Naive B cell (primary cell): ENCODE measurements at places on chromosomes 3 and 15.

DNA sequence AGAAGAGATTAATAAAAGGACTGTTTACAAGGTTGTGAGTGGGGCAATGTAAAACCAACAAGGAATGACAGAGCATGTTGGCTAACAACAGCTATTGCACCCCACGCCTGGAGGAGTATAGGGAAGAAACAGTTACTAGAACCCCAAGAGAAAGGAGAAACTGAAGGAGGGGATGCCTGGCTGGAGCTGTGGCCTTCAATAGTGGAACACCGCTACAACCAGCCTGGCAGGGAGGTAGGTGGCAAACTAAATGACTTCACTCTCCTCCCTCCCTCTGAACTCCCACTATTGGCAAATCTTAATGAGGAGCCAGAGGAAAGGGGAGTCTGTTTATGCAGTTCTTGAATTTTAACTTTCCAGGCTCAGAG, 7.2 kb upstream of the CD47 start:
- H3K27ac ChIP-seq = peak overlapping the region; percentile 70
- no peaks in the 10 kb centered on the region for H3K36me3 ChIP-seq
- H3K27me3 ChIP-seq = no peaks in the 10 kb centered on the region
- peaks cover 57% of the 10 kb centered on the region for H3K4me1 ChIP-seq

GRCh38 chr3:100068826-100069225, 45.5 kb downstream of the FILIP1L start:
- peak; percentile 73 for DNase-seq
- peak overlapping the region; percentile 6 for H3K4me3 ChIP-seq
- H3K27me3 ChIP-seq = no peaks in the 10 kb centered on the region
- H3K4me1 ChIP-seq = peaks cover 44% of the 10 kb centered on the region
- peak overlapping the region; percentile 71 for H3K27ac ChIP-seq
- H3K36me3 ChIP-seq = no peaks in the 10 kb centered on the region

DNA sequence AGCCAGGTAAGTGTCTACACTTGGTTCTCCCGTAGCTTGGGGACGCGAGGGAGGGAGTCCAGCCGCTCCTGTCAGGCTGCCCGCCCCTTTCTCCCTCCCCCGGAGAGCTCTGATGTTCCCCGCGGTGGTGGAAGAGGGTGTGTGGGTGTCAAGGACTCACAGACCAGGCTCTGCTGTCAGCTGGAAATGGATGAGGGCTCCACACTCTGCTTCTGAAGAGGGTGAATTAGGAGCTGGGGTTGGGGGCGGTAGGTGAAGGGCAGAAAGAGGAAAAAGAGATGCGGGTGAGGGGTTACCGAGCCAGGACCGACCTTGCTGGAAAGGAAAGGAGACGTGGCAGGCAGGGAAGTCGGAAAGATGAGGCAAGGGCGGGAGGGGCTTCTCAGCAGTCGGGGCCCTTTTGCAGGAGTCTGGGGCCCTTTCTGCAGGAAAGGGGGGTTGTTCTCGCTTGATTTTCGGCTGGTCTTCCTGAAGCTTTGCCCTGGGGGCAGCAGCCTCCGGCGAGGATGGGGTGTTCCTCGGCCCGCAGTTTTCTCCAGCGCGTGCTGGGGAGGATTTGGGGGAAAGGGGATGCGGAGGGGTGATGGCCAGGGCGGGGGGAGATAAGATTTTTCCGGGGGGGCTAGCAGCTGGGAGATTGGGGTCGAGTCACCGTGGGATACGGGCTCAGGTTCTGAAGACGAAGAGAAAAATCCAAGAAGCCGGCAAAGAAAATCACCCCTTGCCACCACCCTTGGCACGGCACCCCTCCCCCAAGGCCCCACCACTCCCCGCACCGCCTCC, 602 bp upstream of the BAHD1 start:
- no peaks in the 10 kb centered on the region for H3K36me3 ChIP-seq
- peak overlapping the region; percentile 90 for H3K4me3 ChIP-seq
- peaks cover 65% of the 10 kb centered on the region for H3K4me1 ChIP-seq
- peak overlapping the region; percentile 74 for H3K27ac ChIP-seq

- no peak overlapping the region for H3K27ac ChIP-seq
- H3K4me3 ChIP-seq = no peak overlapping the region
Observed at GRCh38 chr3:140078940-140079339, 144.0 kb downstream of the CLSTN2 start.

GRCh38 chr3:38255627-38256026, 10.0 kb upstream of the SLC22A13 start:
- H3K27me3 ChIP-seq = no peaks in the 10 kb centered on the region
- no peak overlapping the region for H3K4me3 ChIP-seq
- no peak for DNase-seq
- H3K4me1 ChIP-seq = no peaks in the 10 kb centered on the region
- no peak overlapping the region for H3K27ac ChIP-seq

GRCh38 chr3:123290962-123291361, 89.2 kb downstream of the SEC22A start:
- no peak overlapping the region for H3K27ac ChIP-seq
- no peak for DNase-seq
- H3K4me3 ChIP-seq = no peak overlapping the region
- H3K27me3 ChIP-seq = peaks cover 32% of the 10 kb centered on the region

DNA sequence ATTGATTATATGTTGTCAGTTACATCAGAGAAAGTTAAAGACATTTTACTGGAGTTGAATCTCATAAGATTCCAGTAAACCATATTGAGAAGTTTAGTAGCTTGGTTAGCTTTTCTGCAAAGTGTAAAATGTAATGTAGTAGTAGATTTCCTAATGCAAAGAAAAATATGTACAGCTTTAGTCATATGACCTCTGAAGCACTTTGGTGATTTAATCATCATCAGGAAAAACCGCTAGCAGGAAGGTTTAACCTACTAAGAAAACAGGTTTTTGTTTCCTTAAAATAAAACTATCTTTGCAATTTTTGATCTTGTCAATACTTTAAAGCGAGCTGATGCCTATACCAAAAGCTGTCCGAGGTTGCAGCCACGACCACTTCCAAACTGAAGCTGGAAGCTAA, 364.6 kb upstream of the ZNF385D start:
- H3K27me3 ChIP-seq = no peaks in the 10 kb centered on the region
- H3K36me3 ChIP-seq = no peaks in the 10 kb centered on the region
- no peak for DNase-seq
- H3K4me3 ChIP-seq = no peak overlapping the region
- H3K27ac ChIP-seq = no peak overlapping the region
- no peaks in the 10 kb centered on the region for H3K4me1 ChIP-seq

DNA sequence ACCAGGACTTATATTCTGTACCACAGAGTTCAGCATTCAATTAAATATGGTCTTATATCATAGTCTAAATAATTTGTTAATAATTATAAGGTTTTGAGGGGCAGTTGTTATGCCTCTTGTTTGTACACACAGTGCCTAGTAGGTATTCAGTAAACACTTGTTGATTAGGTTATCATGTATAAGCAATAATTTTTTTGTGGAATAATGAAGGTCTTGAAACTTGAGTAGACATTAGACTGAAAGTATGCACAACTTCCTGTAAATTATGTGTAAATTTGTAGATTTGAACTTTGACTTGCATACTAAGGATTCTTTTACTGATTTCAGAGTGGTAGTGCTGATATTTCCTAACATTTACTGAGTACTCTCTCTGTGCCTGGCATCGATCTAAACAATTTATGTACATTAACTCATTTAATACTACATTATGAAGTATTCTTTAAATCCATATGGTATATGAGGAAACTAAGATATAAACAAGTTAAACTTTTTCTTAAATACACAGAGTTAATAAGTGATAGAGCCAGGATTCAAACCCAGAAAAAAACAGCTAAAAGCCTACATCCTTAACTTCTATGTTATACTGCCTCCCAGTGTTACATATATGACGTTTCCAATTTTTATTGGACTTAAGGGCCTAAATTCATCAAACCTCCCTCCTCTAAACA, 65.1 kb downstream of the GLCE start:
- no peak overlapping the region for H3K4me3 ChIP-seq
- no peak for DNase-seq
- H3K27ac ChIP-seq = no peak overlapping the region
- peaks cover 27% of the 10 kb centered on the region for H3K36me3 ChIP-seq
- H3K4me1 ChIP-seq = no peaks in the 10 kb centered on the region
- H3K27me3 ChIP-seq = no peaks in the 10 kb centered on the region

GRCh38 chr15:98124581-98124980, 164.1 kb downstream of the ARRDC4 start:
- H3K27ac ChIP-seq = no peak overlapping the region
- H3K36me3 ChIP-seq = no peaks in the 10 kb centered on the region
- peaks cover 5% of the 10 kb centered on the region for H3K27me3 ChIP-seq
- no peak overlapping the region for H3K4me3 ChIP-seq
- DNase-seq = no peak

GRCh38 chr3:169864270-169864669, 5.5 kb downstream of the LRRC31 start:
- no peak overlapping the region for H3K4me3 ChIP-seq
- peak overlapping the region; percentile 24 for H3K27ac ChIP-seq
- H3K4me1 ChIP-seq = peaks cover 22% of the 10 kb centered on the region
- no peaks in the 10 kb centered on the region for H3K27me3 ChIP-seq

DNA sequence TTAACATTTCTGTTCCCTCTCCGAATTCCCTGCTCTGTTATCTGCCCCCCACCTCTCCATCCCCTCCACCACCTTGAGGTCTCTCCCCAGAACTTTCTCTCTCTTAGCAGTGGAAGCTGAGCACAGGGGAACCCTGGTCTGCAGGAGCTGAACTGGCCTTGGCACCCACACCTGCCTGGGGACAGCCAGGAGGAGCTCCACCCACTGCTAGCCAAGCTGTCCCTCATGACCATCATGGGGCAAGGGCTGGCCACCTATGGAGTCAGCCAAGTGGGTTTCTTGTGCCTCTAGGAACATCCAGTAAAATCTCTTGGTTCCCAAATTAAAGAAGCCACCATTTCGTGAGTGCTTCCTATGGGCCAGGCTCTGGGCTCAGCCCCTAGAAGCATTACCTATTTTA, 276.4 kb upstream of the TLE3 start:
- DNase-seq = no peak
- peaks cover 31% of the 10 kb centered on the region for H3K4me1 ChIP-seq
- no peak overlapping the region for H3K4me3 ChIP-seq
- no peak overlapping the region for H3K27ac ChIP-seq

- H3K36me3 ChIP-seq = no peaks in the 10 kb centered on the region
- H3K4me1 ChIP-seq = no peaks in the 10 kb centered on the region
- peaks cover 14% of the 10 kb centered on the region for H3K27me3 ChIP-seq
- H3K27ac ChIP-seq = no peak overlapping the region
- no peak for DNase-seq
- H3K4me3 ChIP-seq = no peak overlapping the region
Observed at GRCh38 chr3:98740324-98740723, 22.8 kb upstream of the ST3GAL6 start.

DNA sequence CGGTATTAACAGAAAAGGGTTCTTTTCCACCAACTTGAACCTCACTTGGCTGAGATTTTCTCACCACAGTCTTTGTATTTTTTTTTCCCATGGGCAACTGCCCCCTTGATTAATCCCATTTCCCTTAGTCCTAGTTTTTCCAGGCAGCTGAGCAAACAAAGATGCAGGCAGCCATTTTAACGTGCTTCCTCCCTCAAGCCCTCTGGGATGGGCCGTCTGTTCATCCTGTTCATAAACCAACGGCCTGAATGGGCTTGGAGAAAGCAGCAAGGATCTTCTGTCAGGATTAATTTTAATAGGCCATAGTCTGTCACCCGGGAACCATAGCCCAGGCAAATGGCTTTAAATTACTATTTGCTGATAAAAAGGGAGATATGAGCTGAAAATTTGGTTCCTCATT, 10.4 kb upstream of the POLR2M start:
- no peaks in the 10 kb centered on the region for H3K4me1 ChIP-seq
- no peak for DNase-seq
- no peak overlapping the region for H3K27ac ChIP-seq
- H3K27me3 ChIP-seq = peaks cover 45% of the 10 kb centered on the region
- H3K4me3 ChIP-seq = no peak overlapping the region
- H3K36me3 ChIP-seq = no peaks in the 10 kb centered on the region

DNA sequence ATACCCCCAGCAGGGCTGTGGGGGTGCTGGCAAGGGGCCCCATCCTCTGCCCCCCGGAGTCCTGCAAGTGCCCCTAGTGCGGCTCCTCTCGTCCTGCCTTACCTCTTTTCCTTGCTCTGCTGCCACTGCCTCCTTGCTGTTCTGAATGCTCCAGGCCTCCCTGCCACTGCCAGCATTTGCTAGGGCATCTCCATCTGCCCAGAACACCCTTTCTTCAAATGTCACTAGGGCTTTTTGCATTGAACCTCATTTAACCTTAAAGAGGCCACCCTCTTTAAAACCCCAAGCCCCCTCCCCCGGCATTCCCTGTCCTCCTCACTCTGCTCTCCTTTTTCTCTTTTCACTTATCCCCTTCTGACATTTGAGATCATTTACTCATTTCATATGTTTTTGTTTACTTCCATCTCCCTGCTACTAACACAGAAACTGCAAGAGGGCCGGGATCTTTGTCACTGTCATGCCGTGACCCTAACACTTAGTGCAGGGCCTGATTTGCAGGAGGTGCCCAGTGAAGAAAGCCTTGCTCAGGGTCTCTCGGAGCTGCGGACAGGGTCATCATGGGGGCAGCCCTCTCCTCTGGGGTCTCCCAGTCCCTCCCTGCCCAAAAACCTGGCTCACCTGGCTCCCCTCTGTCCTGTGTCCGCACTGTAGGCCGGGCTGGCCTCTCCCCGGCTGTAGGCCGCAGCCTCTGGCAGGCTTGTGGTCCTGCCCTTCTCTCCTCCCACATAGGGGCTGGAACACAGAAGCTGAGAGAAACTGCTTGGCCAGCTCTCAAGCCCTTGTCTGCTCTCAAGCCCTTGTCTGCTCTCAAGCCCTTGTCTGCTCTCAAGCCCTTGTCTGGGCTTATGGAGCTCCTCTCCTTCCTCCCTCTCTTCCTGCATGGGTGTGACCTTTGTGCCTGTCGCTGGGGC, at the start of gene ACOX2:
Gene ACOX2 (minus strand): TSS at position 690 of the 911 bp plus-strand sequence. CDS start 2,084 bp downstream, outside the sequence.
- H3K27ac ChIP-seq = peak within 1 kb of the TSS; percentile 55
- peaks cover 12% of the 10 kb centered on the region for H3K4me1 ChIP-seq
- no peak within 1 kb of the TSS for H3K4me3 ChIP-seq

DNA sequence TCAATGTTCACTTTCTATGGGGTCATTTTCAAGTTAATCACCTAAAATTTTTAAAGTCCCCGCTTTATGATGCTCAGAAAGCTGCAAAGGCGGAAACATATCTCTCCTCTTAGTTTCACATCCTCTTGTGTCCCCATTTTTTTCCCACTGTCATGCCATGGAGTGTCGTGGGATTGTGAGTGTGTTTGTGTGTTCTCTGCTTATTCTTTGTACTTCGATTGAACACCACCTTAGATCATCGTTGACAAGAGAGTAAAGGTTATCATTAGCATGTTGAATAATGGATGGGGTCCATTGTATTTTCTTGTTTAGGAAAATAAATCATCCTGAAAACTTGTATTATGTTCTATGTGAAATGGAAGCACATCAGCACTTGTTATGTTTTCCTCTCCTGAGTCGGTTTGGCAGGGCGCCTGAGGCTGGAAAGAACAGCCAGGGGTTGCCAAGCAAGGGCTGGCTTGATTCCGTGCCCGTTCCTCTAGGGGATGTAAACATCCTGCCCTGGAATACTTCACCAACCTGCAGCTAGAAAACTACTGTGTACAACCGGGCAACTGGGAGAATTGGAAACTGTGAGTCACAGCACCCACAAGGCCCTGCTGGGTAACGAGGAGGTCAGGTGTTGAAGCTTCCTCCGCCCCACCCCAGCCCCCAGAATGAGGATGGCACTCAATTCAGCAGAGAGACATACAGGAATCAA, 67.2 kb downstream of the EIF4E3 start:
- H3K36me3 ChIP-seq = no peaks in the 10 kb centered on the region
- no peak for DNase-seq
- H3K27ac ChIP-seq = no peak overlapping the region
- H3K4me1 ChIP-seq = peaks cover under 1% of the 10 kb centered on the region
- no peak overlapping the region for H3K4me3 ChIP-seq

GRCh38 chr3:20043396-20043795, 3.1 kb downstream of the KAT2B start:
- peak overlapping the region; percentile 88 for H3K4me3 ChIP-seq
- H3K36me3 ChIP-seq = no peaks in the 10 kb centered on the region

- DNase-seq = no peak
- no peaks in the 10 kb centered on the region for H3K4me1 ChIP-seq
- no peak overlapping the region for H3K27ac ChIP-seq
- peaks cover 18% of the 10 kb centered on the region for H3K27me3 ChIP-seq
- no peaks in the 10 kb centered on the region for H3K36me3 ChIP-seq
- H3K4me3 ChIP-seq = no peak overlapping the region
Observed at GRCh38 chr3:2934541-2934940, 175.6 kb downstream of the IL5RA start.
